Stimulated activated naive CD4-positive, alpha-beta T cell (primary cell): ENCODE measurements at places on chromosomes 12 and 14.

GRCh38 chr12:23771240-23771949 lies 178.1 kb downstream of the SOX5 start:
- DNase-seq: no peak

DNA sequence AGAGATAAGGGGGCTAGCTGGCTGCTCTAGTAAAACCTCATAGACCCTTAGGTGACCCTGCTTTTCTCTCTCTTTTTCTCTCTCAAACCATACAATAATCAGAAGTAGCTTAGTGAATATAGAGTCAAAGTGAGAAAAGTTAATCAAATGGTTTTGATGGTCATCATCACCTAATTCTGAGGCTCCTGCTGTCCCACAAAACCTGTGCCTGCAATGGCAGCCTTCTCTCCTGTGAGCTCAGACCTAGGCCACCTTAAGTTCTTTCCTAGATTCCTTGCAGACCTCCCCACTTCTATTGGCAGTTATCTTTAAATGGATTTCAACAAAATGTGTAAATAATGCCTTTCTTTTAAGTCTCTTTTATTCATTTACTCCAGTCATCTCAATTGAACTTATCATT lies 1.5 kb upstream of the RPAP3 start:
- no peak for DNase-seq

GRCh38 chr12:64137117-64137516 lies 85.0 kb downstream of the KICS2 start:
- DNase-seq: no peak

DNA sequence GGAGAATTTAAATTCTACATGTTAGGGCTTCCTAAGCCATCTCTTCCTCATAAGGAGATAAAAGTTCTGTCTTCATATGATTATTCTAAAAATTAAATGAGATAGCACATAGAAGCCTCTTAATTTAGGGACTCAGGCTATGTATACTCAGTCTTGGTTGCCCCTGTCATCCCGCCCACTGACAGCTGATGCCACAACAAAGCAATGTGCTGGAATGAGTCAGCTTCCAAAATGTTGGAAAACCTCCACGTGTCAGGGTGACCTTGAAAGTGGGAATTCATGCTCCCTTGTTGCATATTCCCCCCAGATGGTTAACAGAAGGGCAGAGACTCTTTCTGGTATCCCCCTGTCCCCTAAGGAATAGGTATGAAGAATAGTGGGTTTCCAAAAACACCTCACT lies 238.0 kb upstream of the DDHD1 start:
- no peak for DNase-seq

- peak; percentile 16 for DNase-seq
These were observed 1.4 kb downstream of the BICDL1 start for GRCh38 chr12:119990382-119990874.

DNA sequence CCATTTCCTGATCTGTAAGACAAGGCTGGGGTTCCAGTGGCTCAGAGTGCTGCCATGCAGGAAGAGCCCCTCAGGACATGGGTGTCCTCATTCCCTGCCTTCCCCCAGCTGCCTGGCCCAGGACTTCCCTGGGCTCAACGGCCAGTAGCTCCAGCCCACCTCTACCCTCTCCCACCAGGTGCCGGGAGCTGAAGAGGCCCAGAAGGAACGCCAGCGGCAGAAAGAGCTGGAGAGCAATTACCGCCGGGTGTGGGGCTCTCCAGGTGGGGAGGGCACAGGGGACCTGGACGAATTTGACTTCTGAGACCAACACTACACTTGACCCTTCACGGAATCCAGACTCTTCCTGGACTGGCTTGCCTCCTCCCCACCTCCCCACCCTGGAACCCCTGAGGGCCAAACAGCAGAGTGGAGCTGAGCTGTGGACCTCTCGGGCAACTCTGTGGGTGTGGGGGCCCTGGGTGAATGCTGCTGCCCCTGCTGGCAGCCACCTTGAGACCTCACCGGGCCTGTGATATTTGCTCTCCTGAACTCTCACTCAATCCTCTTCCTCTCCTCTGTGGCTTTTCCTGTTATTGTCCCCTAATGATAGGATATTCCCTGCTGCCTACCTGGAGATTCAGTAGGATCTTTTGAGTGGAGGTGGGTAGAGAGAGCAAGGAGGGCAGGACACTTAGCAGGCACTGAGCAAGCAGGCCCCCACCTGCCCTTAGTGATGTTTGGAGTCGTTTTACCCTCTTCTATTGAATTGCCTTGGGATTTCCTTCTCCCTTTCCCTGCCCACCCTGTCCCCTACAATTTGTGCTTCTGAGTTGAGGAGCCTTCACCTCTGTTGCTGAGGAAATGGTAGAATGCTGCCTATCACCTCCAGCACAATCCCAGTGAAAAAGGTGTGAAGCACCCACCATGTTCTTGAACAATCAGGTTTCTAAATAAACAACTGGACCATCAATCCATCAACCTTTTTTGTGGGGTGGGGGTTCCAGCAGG lies 17.6 kb downstream of the AGAP2 start:
- no peak for DNase-seq

DNA sequence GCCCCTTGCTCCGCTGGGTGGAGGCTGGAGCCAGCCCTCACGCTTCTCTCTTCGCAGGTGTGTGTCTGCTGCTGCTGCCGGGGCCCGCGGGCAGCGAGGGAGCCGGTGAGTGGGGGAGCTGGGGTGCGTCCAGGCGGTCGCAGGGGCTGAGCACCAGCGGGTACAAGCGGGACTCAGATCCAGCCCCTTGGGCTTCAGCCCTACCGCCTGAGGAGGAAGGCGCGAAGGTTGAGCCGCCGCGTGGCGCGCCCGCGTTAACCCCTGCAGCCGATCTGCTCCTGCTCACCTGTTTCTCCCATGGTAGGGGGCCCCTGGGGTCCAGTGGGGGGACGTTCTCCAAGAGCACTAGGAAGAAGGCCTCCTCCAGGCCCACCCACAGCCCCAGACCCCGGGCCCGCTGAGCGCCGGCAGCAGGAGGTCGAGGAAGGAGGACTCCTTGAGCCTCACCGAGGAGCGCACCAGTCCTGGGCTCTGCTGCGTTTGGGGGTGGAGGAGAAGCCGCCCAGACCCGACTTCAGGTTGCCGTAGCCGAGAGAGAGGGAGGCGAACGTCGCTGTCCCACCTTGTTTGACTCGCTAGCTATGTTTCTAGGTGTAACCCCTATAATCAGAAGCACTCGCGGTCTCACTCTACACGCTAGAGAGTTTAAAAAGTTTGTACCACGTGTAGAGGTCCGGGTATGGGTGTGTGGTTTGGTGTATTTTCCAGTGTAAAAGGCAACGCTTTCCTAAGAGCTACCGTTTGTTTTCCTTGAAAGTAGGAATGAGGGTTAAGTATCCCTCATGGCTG lies 834 bp downstream of the COCH start:
- no peak for DNase-seq

GRCh38 chr14:78162202-78162601 lies 8.0 kb upstream of the NRXN3 start:
- no peak for DNase-seq
